ENCODE measurements at places on chromosomes 5 and 9.

- DNase-seq: no peak
Measured at GRCh38 chr5:65105301-65105700, 336.6 kb downstream of the CWC27 start.

GRCh38 chr9:23232831-23233230 lies 593.2 kb downstream of the ELAVL2 start:
- DNase-seq: no peak

GRCh38 chr9:99373912-99374311 lies 151.8 kb downstream of the SEC61B start:
- DNase-seq: no peak

DNA sequence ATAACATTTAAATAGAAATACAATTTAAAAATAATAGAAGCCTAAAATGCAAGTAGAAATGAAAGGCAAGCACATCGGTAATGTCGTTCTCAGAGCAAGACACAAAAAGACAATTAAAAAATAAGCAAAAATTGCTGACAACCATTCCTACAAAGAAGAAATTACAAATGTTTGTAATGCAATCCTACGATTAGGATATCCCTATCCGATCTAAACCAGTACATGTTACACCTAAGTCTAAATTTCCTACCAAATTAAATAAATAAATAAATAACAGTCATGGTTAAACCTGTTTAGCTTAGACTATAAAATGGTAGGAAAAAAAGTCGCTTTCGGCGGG lies 90.0 kb downstream of the ANXA2R start:
- DNase-seq: no peak
